ENCODE measurements at places on chromosomes 2 and 18.

DNA sequence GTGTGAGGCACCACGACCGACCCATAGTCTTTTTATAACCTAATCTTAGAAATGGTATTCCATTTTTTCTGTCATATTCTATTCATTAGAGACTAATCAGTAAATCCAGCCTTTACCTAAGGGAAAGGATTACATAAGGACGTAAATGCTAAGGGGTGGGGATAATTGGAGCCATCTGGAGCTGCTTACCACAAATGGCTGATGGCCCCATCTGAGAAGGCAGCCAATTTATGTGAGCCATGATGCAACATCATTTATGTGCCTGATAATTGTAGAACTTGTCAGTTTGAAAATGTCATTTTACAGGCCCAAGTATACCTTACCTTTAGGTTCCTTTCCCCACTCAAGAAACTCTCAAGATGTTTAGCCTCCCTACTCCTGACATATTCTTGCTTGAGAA lies 44.0 kb downstream of the ARHGEF33 start:
- DNase-seq = no peak

DNA sequence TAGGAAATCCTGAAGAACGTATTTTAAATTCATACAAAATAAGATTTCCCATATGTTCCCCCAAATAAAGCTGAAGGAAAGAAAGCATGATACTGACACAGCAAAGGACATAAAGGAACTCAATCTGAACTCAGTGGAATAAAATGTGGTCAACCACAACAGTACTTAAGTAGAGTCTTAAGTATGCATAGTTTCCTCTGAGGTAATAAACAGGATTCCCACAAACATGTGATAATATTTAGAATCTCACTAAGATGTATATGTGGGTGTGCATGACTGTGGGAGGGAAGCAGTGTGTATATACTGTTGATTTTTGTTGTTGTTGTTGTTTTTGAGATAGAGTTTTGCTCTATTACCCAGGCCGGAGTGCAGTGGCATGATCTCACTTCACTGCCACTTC lies 69.3 kb downstream of the NOL10 start:
- DNase-seq = peak; percentile 58

GRCh38 chr2:105912081-105912480 lies 167.4 kb downstream of the NCK2 start:
- DNase-seq = no peak

DNA sequence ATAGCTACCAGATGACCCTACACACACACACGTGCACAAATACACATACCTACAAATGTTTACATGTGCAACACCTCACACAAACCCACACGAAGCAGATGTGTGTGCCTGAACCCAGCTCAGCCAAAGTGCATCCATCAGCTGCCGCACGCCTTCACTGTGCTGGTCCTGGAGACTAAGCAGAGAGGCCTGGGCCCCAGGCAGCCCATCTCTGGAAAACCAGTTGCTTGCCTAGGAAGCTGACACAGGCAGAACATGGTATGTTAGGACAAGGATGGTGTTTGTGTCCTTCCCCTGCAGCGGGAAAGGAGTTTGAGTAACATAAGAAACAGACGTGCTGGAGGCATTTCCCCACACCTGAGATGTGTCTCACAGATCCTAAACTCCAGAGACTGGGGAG lies 86.7 kb downstream of the SEPTIN10 start:
- no peak for DNase-seq

DNA sequence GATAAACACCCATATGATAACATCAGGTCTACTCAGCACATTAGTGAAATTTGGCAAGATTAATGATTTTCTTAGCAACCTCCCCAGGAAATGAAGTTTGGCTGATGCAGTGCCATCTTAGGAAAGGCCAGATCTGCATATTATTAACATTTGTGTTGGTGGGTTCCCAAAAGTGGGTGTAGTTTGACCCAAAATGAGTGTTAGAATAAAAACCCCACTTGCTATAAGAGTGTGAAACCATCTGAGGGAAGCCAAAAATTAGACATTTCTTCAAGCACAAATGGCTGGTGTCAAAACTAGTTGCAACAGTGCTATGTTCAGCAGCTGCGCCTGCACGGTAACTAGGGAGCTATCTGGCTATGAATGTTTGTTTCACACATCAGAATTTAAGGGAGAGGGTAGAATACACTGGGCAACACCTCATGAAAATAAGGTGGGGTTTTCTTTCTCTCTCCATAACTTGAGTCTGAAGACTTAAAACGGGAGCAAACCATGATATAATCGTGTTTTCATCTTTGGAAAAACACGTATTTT lies 15.9 kb upstream of the CSRNP3 start:
- no peak for DNase-seq

- no peak for DNase-seq
Measured at GRCh38 chr2:164574931-164575330, 46.4 kb downstream of the GRB14 start.

- DNase-seq = peak; percentile 88
Measured at GRCh38 chr2:14632133-14632936, at the start of gene LRATD1. TSS of gene LRATD1 (plus strand) at chr2:14632717. CDS start at chr2:14633980, 1,263 bp downstream.

DNA sequence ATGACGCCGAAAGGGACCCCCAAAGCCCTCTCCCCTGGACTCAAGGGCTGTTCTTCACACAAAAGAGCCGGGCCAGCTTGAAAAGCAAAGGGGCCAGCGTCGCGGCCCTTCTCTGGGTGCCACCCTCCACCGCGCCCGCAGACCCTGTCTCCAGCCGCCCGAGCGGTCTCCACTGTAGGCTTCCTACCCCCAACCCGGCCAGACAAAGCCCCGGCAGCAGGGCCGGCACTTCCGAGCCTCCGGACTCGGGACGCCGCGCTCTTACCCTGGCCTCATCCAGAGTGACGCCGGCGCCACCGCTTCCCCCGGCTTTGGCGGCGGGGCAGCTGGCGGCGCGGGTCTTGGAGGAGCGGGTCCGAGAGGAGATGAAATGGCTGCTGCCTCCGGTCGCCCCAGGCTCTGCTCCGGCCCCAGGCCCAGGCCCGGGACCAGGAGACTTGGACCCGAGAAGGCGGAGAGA lies 603 bp downstream of the ATAD2B start:
- peak; percentile 40 for DNase-seq

DNA sequence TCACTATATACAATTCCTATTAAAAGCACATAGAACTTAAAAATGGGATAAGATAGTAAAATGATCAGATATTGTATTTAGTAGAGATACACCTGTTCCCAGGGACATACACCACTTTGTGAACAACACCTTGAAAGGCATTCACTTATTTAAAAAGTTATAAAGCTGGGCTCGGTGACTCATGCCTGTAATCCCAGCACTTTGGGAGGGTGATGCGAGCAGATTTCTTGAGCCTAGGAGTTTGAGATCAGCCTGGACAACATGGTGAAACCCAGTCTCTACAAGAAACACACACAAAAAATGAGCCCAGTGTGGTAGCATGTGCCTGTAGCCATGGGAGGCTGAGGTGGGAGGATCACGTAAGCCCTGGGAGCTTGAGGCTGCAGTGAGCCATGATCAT lies 90.9 kb downstream of the RAPGEF4 start:
- DNase-seq = no peak

DNA sequence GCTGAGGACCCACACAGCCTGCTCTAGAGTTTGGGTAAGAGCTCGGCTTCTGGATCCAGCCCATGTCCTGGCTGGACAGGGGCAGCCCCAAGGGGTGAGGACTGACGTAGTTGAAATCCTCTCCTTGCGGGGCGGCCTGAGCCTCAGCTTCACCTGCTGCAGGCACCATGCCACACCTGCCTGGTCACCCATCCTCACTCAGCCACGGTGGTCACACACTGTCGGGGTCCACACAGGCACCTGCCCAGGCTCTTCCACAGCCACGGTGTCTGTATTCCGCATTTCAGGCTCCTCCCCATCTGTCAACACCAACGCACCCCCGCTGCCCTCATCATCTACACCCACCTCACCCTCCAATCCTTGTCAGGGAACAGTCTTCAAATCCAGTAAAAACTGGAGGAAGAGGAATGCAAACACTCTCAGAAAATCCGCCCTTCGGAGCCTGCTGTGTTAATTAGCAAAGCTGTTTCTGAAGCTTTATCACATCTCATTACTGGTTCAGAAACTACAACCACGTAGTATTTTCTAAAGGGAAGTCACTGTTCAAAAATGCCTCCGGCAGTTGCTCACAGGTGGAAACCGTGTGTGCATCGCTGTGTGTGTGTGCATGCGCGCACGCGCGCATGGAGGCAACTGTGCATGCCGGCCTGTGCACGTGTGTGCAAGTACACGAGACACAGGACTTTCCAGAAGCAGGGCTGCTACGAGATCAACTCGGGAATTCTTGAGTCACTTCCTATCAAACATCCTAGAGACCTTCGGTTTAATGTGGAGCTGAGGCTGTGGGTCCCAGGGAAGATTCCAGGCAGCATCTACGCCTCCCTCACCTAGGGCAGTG lies 38.2 kb downstream of the SLC66A2 start:
- no peak for DNase-seq

- no peak for DNase-seq
Measured at GRCh38 chr2:217294211-217294610, 434.3 kb upstream of the TNP1 start.

GRCh38 chr2:129460299-129461198 lies 518.9 kb upstream of the RAB6C start:
- no peak for DNase-seq

DNA sequence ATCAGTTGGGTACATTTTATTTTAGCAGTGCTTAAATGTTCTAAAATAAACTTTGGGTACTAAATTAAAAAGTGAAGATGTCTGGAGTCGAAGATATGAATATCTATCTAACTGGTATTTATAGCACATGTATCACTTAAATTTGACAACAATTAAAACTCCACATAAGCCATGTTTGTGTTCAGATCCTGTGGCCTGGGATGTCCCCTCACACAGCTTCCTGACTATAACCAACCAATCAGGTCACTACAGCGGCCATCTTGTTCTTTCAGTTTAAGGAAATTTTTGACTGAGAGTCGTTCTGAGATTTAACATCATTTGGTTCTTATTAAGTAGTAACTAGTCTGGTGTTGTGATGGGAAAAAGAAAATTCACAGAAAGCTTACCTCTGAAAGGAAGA lies 170.7 kb upstream of the NRP2 start:
- DNase-seq = no peak

- DNase-seq = no peak
Measured at GRCh38 chr18:57164401-57164800, 17.5 kb downstream of the BOD1L2 start.

DNA sequence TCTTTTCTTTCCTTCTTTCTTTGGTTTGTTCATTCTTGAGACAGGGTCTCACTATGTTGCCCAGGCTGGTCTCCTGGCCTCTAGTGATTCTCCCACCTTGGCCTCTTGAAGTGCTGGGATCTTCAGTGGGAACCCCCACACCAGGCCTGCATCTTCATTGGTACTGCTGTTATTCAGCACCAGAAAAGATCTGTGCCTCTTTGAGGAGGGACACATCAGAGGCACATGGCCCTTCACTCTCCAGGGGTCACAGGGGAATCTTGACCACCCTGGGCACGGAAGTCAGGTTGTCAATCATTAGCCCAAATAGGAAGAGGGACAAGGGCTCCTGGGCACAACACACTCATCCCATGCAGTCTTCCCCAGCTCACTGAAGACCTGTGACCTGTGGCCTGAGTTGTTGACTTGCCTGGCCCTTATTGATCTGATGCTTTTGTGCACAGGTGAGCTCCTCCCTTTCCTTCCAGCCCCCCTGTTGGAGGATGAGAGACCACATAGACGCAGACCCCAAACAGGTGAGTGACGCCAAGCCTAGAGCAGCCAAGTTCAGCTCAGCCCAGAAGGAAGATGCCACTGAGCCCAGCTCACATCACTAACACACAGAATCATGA lies 33.0 kb upstream of the ODC1 start:
- DNase-seq = no peak

DNA sequence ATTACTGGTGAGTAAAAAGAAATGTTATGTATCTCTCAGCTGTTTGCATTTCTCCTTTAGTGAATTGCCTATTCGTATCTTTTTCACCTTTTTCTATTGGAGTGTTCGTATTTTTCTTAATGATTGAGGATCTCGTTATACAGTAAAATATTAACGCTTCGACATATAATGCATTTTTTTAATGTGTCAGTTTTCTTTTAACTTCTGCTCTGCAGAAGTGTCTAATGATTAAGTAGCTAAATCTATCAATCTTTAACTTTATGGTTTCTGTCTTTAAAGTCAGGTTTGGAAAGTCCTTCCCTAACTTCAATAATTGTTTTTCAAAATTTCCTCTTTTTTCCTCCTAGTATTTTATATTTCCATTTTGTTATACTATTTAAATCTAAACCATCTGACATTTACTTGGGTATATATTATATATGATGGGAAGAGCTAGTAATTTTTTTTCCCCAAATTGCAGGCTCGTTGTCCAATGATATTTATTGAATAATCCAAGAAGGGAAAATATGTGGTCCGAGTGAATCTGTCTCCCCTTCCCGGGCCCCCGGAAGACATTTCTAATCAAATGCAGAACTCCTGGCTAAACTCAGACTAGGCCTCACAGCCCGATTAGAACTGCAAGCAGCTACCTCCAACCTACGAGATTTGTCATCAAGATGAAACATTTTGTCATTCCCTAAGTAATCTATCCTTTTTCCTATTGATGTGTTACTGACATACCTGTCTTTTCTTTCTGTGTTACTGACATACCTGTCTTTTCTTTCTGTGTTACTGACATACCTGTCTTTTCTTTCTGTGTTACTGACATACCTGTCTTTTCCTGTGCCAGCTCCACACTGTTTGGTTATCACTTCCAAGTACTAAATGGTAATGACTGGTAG lies 17.2 kb downstream of the PCBP1 start:
- DNase-seq = peak; percentile 64

Measured in SW480 (cell line).